Stimulated activated CD4-positive, alpha-beta T cell treated with anti-CD3 and anti-CD28 coated beads, TNF-alpha, amount 100 ng/mL, for 1 hour (primary cell): ENCODE measurements at places on chromosomes 2 and 18.

DNA sequence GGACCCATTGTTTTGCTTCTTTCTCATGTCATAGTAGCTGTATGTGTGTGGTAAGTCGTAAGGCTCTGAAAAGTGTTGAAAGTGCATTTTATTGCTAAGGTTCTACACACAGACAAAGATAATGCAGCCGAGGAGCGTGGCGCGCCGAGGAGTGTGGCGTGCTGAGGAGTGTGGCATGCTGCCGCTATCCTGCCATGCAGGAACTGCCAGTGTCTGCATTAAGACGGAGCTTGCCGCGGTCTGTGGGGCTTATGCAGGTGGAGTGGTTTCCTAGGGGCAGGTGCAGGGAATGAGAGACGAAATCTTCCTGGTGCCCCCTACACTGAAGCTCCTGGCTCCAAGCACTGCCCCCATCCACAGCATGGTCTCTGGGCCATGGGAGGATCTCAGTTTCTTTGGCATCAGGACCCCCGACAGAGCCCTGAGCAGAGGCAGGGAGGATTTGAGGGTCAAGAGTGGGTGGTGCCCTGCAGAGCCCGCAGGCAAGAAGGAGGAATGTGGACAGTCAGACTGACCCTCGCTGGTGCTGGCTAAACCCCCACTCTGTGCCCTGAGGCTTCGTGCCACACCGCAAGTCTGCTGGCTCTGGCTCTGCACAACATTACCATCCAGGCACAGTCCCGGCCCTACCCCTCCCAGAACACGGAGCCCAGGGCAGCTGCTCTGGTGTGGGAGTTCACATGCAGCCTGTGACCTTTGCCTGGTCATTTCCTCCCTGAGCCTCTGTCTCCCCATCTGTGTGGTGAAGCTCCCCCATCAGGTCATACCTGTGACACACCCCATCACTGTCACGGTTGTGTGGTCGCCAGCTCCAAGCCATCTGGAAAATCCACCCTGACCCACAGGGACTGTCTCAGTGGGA lies 3.2 kb downstream of the SNED1 start:
- DNase-seq = no peak

DNA sequence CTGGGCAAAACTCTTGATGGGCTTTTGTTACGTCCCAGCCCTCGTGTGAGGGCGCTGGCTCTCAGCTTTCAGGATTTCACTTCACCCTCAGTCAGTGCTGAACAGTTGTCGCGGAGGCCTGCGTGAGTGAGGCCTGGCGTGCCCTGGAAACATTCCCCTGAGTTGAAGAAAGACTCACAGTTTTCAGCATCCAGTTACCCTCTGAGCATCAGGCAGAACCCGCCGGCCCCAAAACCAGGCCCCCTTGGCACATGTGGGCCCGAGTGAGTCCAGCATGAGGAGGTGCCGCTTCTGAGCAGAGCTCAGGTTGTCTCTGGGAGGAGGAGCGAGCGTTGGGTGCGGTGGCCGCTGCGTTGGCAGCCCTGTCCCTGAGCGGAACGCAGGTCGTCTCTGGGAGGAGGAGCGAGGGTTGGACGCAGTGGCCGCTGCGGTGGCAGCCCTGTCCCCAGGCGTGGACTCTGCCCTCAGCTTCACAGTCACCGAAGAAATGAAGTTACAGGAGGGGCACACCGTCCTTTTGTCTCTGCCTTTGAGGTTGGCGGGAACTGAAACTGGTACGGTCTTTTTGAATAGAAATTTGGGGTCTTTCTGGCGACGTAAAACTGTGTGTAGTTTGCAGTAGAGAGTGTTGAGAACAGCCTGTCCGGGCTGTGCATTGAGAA lies at the start of gene NEU4:
NEU4 (plus strand) TSS at position 473 of the 662 bp plus-strand sequence. CDS start 5,292 bp downstream, outside the sequence.
- no peak for DNase-seq

DNA sequence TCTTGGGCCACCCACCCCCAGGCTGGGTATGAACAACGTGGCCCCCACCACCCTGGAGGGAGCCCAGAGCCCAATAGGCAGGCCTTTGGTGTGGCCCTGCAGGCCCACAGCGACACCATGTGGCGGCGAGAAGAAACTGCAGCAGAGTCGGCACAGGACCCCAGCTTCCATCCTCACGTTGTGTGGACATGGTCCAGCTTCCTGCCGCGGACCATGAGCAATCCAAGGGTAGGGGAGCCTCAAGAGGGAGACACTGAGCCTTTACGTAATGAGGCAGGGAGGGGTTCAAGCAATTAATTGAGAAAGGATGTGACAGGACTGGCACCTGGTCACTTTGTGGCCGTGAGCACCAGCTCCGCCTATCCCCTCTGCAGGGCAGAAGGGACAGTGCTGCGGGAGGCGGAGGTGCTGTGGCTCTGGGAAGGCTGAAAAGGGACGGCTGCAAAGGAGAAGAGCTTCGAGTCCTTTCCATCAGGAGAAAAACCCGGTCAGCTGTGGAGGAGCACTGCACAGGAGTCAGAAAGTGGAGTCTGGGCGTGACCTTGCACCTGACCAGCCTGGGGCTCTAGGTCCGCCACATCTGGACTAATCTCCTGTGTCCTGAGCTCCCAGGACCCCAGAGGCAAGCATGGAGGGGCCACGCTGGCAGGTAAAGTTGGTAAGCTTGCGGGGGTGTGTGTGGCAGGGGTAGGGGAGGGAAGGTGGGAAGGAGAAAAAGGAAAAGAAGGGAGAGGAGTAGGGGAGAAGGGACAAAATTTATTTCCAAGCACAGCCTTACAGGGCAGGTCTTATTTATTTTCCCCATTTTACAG lies 44.9 kb downstream of the TMEM37 start:
- DNase-seq = no peak

DNA sequence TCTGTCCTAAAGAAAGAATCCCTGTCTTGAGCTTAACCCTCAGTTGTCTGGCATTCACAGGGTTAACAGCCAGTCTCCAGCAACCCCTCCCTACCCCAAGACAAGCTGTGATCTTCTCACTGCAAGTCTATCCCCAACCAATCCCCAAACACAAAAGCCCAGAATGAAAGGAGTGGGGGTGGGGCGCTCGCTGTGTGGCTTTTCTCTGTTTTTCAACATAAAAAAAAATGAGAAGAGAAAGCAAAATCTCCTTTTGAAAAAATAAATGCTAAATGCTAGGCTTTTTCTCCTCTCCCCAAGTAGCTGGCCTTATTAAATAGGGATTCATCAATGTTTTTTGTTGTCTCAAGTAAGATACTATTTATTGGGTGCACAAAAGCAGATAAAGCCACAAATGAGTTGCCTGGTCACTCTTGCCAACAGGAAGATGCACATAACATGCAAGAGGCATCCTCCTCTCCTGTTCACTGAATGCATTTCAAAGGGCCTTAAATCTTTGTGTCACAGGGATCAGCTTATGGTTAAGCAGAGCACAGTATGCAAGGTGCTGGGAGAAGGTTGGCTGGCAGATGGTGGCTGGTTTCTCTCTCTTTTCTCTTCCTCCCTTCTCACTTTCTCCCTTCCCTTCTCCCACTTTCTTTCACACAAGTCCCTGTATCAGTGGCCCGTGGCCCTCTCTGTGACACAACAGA lies 225.6 kb downstream of the CMPK2 start:
- DNase-seq = no peak

GRCh38 chr18:76306685-76307292 lies 188.3 kb downstream of the ZNF516 start:
- no peak for DNase-seq

DNA sequence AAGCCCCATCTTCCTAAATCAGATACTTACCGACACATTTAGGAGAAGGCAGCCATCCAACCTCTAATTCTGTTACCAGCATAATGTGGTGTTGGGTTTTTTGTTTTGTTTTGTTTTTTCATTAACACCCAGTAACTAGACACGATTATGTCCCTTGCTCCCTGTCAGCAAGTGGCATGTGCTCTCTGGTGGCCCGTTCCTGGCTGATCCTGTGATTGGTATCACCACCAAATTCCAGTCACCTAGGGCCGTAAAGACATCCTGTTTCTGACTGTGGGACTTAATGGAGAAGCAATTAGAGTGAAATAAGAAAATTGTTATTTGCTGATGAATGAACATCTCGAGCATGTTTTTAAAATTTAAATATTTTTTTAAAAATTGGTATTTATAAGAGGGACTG lies 5.9 kb upstream of the DLX1 start:
- DNase-seq = no peak

GRCh38 chr2:240128608-240129145 lies 7.4 kb downstream of the COPS9 start:
- DNase-seq = no peak

GRCh38 chr18:4125627-4126230 lies 329.4 kb downstream of the DLGAP1 start:
- no peak for DNase-seq

DNA sequence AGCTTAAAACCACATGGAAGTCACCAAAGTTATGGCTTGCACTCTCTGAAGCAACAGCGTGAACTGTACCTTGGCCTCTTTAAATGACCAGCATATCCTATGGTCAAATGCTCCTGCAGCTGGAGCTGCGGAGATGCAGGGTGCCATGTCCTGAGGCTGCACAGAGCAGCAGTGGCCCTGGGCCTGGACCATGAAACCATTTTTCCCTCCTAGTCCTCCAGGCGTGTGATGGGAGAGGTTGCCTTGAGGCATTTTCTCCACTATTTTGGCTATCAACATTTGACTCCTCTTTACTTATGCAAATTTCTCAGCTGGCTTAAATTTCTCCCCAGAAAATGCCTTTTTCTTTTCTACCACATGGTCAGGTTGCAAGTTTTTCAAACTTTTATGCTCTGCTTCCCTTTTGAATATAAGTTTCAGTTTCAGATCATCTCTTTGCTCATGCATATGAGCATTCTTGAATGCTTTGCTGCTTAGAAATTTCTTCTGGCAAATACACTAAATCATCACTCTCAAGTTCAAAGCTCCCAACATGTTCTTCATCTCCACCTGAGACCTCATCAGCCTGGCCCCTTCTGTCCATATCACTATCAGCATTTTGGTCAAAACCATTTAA lies 82.9 kb upstream of the TMEFF2 start:
- DNase-seq = no peak

GRCh38 chr2:191321861-191322662 lies 76.9 kb downstream of the MYO1B start:
- DNase-seq = no peak

- no peak for DNase-seq
These were observed 76.4 kb upstream of the ZEB2 start for GRCh38 chr2:144596073-144596871.

- no peak for DNase-seq
These were observed 483.3 kb downstream of the BCL11A start for GRCh38 chr2:60070196-60070595.

GRCh38 chr18:4068552-4069158 lies 386.5 kb downstream of the DLGAP1 start:
- DNase-seq = no peak

- no peak for DNase-seq
These were observed 24.4 kb downstream of the NFE2L2 start for GRCh38 chr2:177239932-177240630.

- DNase-seq = no peak
These were observed 25.6 kb upstream of the NTSR2 start for GRCh38 chr2:11695576-11695975.

GRCh38 chr2:78979380-78980151 lies 45.9 kb upstream of the REG3G start:
- DNase-seq = no peak

GRCh38 chr18:5457462-5457957 lies 86.3 kb downstream of the EPB41L3 start:
- no peak for DNase-seq
